ENCODE measurements at places on chromosomes 3 and 15. TPM values are rescaled to one million over a fixed set of nuclear protein-coding genes. Genes with fewer than 3 reads are reported as not detected.

DNA sequence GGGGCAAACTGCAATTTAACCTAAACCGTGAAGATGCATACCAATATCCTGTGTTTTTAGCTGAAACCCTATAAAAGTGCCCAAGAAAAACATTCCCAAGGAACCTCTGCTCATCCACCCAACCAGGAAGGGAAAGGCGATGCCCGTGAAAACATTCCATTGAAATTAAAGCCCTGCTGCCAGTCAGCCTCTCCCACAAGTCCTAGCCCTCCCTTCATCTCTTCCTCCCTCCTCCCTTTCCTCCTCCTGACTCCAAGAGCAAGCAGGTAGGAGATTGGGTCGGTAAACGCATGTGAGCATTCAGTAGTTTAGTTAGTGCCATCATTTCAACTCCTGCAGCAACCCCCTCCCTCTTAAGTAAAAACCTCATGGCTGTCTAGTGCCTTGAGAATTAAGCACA is 27.7 kb downstream of the HES1 start:
- no peaks in the 10 kb centered on the region for H3K36me3 ChIP-seq
- H3K4me3 ChIP-seq: no peak overlapping the region
- H3K27ac ChIP-seq: no peak overlapping the region
- no peak for DNase-seq
- peaks cover 51% of the 10 kb centered on the region for H3K4me1 ChIP-seq
- peaks cover 5% of the 10 kb centered on the region for H3K27me3 ChIP-seq

- H3K27me3 ChIP-seq: peaks cover 9% of the 10 kb centered on the region
- peaks cover 36% of the 10 kb centered on the region for H3K4me1 ChIP-seq
- peaks cover 6% of the 10 kb centered on the region for H3K36me3 ChIP-seq
- H3K4me3 ChIP-seq: no peak overlapping the region
These were observed 165.6 kb downstream of the XXYLT1 start for GRCh38 chr3:195105389-195105788.

ANXA2 gene
- total RNA-seq: 283 TPM

UBAP1L gene
- 1.8 TPM for total RNA-seq

Data from endothelial cell (in vitro differentiated cells).